Upper lobe of right lung (tissue), 1 donor: ENCODE measurements at places on chromosomes 3 and 15. TPM values are rescaled to one million over a fixed set of nuclear protein-coding genes. Genes with fewer than 3 reads are reported as not detected.

DNA sequence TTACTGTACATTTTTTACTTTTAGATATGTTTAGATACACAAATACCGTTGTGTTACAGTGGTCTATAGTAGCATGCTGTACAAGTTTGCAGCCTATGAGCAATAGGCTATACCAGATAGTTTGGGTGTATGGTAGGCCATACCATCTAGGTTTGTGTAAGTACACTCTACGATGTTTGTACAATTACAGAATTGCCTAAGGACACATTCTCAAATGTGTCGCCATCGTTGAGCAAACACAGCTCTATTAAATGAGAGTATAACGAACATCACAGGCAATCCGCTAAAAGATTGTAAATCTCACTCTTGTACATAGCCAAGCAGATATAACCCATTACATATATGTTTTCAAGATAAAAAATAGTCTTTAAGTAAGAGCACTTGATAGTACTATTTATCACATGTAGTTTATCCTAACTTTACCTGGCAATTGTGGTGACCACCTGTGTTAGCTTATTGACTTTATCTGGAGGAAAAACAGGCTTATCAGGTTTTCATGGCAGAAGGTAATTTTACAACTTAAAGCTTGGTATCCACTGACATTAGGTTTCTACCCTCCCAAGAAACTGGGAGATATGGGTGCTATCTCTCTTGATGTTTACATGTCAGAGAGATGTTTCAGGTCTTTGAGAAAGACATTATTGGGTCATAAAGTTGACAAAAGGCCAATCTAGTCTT lies 898.7 kb downstream of the NSUN3 start:
- no peaks in the 10 kb centered on the region for H3K36me3 ChIP-seq
- no peaks in the 10 kb centered on the region for H3K27me3 ChIP-seq
- H3K4me1 ChIP-seq = no peaks in the 10 kb centered on the region
- no peak overlapping the region for H3K4me3 ChIP-seq
- no peak for DNase-seq
- no peak overlapping the region for H3K27ac ChIP-seq

- H3K36me3 ChIP-seq = no peaks in the 10 kb centered on the region
- peak; percentile 64 for DNase-seq
- H3K27ac ChIP-seq = no peak overlapping the region
- H3K27me3 ChIP-seq = no peaks in the 10 kb centered on the region
- H3K4me1 ChIP-seq = no peaks in the 10 kb centered on the region
Observed at GRCh38 chr15:60932051-60932915, 296.8 kb downstream of the RORA start.

GRCh38 chr3:12323237-12323636 lies 34.4 kb downstream of the PPARG start:
- no peaks in the 10 kb centered on the region for H3K4me1 ChIP-seq
- H3K27me3 ChIP-seq = no peaks in the 10 kb centered on the region
- no peaks in the 10 kb centered on the region for H3K36me3 ChIP-seq
- no peak for DNase-seq
- H3K27ac ChIP-seq = no peak overlapping the region

DNA sequence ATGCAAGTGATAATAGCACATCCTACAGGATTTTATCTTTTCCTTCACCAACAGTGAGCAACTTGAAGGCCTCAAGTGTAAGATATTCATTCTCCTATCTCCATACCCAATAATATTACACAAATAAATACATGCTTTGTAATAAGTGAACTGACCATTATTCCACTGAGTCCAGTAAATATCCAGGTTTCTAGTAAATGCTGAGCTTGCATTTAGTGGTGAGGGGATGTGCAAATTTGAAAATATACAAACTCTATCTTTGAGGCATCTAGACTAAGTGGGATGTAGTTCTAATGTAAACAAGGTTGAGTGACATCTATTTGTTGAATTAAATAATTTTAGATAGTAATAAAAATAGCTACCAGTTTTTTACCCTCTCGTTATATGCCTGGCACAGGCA lies 587.6 kb upstream of the IL12A start:
- no peaks in the 10 kb centered on the region for H3K27me3 ChIP-seq
- no peak overlapping the region for H3K4me3 ChIP-seq
- H3K36me3 ChIP-seq = no peaks in the 10 kb centered on the region
- no peaks in the 10 kb centered on the region for H3K4me1 ChIP-seq

DNA sequence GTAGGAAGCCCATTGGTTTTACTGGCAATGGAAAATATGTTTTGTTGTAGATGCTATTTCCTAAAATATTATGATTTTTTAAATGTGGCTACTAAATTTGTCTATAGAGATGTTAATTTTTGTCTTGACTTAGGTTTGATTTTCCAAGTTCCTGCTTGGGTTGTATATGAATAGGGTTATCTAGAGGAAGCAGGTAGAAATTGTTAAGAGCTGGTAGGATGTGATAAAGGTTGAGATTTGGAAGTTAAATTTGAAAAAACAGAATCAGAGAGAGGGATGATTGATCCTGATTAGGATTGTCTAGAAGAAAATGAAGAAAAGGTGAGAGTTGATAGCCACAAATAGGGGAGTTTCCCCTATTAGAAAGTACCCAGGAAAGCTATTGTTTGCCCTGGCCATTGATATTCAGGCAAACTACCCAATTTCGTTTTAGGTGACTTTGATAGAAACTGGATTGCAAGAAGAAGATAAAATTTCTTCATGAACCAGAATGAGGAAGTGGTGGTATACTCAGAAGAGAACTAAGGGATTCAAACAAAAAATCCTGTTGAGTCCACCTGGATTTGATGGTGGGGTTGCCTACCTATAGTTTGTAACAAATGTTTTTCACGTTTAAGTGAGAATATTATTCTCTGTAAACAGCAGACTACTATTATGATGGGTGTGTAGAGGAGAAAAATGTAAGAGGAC lies 91.2 kb upstream of the PHLDB2 start:
- H3K27ac ChIP-seq = no peak overlapping the region
- H3K4me1 ChIP-seq = peaks cover 30% of the 10 kb centered on the region
- H3K27me3 ChIP-seq = no peaks in the 10 kb centered on the region

- no peaks in the 10 kb centered on the region for H3K36me3 ChIP-seq
- no peak overlapping the region for H3K4me3 ChIP-seq
- peaks cover 38% of the 10 kb centered on the region for H3K27me3 ChIP-seq
- peaks cover 14% of the 10 kb centered on the region for H3K4me1 ChIP-seq
Observed at GRCh38 chr15:91104111-91104510, 4.1 kb downstream of the SV2B start.

GRCh38 chr15:60660290-60661051 lies 181.5 kb upstream of the ICE2 start:
- DNase-seq = no peak
- H3K27me3 ChIP-seq = no peaks in the 10 kb centered on the region
- H3K4me3 ChIP-seq = no peak overlapping the region
- peak overlapping the region; percentile 68 for H3K27ac ChIP-seq
- peaks cover 17% of the 10 kb centered on the region for H3K4me1 ChIP-seq

DNA sequence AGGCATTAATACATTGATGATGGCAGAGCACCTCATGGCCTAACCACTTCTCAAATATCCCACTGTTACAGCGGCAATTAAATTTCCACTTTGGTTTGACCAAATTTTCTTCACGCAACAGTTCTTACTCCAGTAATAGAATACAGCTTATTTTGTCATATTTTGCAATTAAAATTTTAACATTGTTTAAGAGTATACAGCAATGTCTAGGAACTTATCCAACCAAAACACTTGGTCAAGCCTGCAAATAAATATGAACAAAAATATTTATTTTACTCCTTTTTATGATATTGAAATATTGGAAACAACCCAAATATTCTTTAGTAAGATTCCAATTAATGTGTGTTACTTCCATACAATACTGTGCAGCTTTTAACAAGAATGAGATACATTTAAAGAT lies 45.3 kb upstream of the C3orf80 start:
- no peaks in the 10 kb centered on the region for H3K27me3 ChIP-seq
- no peak for DNase-seq
- no peaks in the 10 kb centered on the region for H3K36me3 ChIP-seq
- H3K4me1 ChIP-seq = no peaks in the 10 kb centered on the region
- no peak overlapping the region for H3K4me3 ChIP-seq
- H3K27ac ChIP-seq = no peak overlapping the region

DNA sequence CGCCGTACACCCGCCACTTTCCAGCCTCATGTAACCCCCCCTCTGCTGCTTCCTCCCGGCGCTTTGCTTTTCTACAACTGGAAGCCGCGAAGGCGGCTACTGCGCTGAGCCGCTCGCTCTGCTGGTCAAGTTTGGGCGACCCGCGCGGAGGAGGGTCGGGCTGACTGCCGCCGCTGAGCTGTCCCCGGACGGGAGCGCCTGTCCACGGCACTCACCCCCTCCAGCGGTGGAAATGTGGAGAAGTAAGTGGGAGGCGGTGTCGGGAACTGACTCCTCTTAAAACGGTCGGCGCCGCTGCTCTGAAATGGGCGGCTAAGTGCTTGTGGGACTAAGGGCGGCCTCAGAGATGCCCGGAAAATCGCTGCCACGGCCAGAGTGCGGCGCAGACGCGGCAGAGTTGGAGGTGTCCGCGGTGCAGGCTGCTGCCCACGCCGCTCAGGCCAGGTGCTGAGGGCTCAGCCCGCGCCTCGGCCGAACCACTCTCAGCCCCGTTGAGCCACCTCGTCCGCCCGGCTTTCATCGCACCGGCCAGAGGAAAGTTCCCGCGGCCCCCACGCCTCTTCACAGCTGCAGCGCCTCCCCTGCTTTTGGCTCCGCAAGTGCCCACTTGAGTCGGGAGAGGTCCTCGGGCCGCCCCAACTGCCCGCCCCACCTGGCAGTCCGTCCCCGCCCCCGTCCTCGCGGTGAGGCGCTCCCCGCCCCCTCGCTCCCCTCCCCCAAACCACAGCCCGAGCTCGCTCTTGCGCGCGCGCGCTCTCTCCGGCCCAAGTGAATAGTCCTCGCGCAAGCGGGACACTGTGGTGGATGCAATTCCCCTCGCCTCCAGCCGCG lies at the start of gene EPHA6:
Gene EPHA6 (plus strand): TSS at position 775 of the 831 bp plus-strand sequence.
- peaks cover 49% of the 10 kb centered on the region for H3K27me3 ChIP-seq

- no peaks in the 10 kb centered on the region for H3K27me3 ChIP-seq
- no peaks in the 10 kb centered on the region for H3K36me3 ChIP-seq
- DNase-seq = no peak
- no peak overlapping the region for H3K4me3 ChIP-seq
- no peaks in the 10 kb centered on the region for H3K4me1 ChIP-seq
- H3K27ac ChIP-seq = no peak overlapping the region
Observed at GRCh38 chr3:184740509-184741258, 28.8 kb upstream of the MAGEF1 start.

MKRN2OS gene
- total RNA-seq = not detected

GNB4 gene
- total RNA-seq = 56.6 TPM

MITF gene
- total RNA-seq = 29.5 TPM
